ENCODE measurements at places on chromosomes 4 and X.

- no peak for DNase-seq
Measured at GRCh38 chr4:168907119-168907698, 102.8 kb downstream of the CBR4 start.

DNA sequence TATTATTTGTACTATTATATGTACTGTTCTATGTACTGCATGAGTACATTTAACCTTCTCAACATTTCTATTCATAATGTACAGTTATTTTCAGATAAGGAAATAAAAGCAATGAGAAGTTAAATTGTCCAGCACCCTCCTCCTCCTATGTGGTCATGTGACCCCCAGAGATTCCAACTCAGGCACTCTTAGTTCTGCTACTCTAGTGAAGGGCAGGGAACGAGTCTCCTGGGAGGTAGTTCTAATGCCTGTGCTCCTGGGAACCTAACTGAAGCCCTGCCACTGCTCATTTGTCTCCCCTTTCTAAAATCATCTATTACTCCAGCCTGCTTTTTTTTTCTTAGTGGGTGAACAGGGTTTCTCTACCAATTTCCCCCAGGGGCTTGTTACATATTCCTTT lies 105.9 kb upstream of the GPRIN3 start:
- DNase-seq, result no peak

DNA sequence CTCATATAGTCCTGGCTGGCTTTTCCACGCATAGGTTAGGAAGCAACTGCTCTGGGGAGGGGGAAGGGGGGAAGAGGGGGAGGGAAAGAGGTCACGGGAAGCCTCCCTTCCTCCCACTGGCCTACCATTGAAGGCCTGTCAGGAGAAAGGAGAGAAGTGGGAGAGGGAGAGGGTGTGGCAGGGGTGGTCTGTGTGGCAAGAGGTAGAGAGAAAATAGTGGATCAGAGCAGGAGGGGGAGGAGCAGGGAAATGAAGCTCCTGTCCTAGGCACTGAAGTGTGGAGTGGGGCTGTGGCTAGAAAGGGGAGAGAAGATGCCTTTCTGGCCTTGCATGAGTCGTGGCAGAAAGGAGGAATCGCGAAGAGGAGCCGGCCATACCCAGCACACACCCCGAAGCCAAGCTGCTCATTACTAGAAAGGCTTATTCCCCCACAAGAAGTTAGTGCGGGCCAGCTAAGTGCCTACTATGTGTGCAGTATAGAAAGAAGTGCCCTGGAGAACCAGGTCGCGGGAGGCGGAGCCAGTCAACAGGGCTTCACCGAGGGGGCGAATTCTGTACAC lies 1.1 kb upstream of the TMEM164 start:
- no peak for DNase-seq

DNA sequence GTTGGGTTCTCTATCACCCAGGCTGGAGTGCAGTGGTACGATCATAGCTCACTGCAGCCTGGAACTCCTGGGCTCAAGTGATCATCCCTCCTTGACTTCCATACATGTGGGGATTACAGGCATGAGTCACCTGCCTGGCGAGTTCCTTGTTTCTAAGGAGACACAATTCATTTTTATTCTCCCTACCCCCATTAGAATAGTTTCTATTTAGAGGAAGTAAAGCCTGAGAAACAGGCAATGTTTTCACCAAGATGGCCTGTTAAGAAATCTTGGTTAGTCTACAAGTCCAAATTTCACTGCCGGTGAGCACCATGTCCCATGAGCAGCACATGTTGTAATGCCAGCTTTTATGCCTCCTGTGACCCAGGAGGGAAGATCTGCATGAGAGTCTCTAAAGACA lies 5.7 kb downstream of the CYBB start:
- no peak for DNase-seq

DNA sequence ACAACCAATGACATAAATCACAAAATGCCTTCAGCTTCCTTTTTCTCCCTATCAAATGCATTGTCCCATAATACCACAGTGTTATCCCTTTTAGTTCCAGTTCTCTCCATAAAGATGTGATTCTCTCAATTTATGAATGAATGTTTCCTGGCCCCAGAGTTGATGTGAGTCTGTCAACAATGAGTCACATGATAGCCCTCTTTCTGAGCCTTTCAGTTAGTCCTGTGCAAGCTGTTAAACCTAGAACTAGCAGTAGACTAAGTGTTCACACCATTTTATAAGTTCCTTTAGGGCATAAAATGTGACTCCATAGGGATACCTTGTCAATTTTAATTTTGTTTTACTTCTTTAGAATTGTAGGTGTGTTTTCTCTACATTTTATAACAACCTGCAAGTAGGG lies 129.5 kb downstream of the PABPC4L start:
- DNase-seq, result no peak

- no peak for DNase-seq
Measured at GRCh38 chr4:25929298-25929686, 15.3 kb downstream of the SMIM20 start.

GRCh38 chrX:40326186-40326965 lies 228.6 kb upstream of the BCOR start:
- DNase-seq, result no peak

DNA sequence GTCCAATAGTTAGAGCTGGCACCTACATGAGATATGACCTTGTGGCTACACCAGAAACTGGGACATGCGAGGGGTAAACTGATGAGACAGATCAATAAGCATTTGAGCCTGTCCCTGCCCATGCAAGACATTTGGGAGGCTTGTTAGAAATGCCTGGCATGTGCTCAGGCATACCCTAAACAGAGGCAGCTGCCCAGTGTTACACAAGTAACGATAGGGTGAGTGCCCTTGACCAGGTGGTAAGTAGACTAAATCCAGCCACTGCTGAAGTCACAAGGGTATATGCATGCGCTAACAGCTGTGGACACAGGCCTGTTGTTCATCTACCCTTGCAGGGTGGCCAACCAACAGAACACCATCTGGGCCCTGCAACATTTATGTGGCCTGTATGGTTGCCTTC lies 56.1 kb upstream of the CCDC149 start:
- no peak for DNase-seq

- peak; percentile 36 for DNase-seq
Measured at GRCh38 chr4:150722908-150723362, 141.0 kb downstream of the MAB21L2 start.

DNA sequence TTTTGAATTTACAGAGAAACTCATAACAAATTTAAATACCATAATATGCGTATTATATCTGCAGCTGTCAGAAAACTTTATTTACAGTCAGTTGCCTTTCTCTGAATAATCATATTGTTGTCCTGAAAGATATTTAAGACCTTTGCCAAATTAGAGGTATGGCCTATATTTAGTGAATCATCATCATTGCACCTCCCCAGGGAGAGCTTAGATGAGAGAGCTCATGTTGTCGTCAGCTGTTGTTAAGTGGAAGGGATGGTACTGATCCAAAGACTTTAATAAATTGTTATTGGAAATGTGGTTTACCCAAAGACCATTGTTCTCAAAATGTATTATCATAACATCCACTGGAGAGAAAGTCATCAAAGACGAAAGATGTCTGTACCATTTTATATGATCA lies 128.6 kb downstream of the HTR2C start:
- DNase-seq, result no peak

DNA sequence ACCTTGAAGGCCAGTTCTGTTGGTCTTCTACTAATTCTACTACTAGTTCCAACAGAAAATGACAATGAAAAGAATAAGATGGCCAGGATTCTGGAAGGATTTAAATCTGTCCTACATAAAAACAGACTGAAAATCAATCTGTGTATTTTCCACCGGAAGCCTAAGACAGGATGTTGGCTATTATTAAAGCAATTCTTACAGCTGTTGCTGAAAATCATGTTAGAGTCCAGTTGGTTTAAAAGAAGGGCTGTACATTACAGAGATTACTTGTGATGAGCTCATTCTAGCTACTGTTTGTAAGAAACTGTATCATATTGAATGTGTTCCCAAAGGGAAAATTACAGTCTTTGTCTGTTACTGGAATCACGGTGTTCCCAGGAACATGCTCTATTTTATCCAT lies 54.8 kb upstream of the MAGEB16 start:
- DNase-seq, result no peak

DNA sequence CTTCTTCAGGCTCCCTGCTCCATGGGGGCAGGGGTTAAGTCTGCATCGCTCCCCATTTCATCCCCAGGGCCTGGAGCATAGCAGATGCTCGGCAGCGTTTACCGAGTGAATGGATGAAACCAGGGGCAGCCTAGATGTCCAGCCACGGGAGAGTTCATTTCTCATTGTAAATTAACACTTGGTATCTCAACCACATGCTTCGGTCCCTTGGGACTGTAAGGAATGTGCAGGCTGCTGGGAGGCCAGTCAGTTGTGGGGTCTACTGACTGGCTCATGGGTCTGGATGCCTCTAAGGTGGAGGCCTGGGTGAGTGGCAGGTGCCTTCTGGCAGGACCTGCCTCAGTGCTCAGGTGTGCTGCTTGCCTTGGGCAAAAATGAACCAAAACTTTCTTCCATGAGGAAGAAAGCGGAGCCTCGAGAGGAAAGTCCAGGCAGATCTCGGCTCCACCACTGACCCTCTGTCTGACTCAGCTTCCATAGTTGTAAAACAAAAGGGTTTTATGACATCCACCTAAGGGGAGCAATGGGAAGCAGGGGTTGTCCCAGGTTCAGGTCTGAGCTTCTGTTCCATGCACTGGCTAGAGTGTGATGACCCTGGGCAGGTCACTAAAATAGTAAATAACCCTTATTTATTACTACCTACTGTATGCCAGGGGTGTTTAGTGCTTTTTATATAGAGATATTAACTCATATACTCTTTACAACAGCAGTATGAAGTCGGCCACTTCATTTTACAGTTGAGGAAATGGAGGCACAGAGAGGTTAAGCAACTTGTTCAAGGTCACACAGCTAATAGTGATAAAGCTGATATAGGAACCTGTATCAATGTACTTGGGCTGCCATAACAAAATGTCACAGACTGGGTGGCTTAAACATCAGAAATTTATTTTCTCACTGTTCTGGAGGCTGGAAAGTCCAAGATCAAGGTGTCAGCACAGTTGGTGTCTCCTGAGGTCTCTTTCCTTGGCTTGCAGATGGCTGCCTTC lies 144.3 kb upstream of the STX18 start:
- no peak for DNase-seq

GRCh38 chr4:23390246-23390645 lies 499.6 kb downstream of the PPARGC1A start:
- DNase-seq, result no peak

DNA sequence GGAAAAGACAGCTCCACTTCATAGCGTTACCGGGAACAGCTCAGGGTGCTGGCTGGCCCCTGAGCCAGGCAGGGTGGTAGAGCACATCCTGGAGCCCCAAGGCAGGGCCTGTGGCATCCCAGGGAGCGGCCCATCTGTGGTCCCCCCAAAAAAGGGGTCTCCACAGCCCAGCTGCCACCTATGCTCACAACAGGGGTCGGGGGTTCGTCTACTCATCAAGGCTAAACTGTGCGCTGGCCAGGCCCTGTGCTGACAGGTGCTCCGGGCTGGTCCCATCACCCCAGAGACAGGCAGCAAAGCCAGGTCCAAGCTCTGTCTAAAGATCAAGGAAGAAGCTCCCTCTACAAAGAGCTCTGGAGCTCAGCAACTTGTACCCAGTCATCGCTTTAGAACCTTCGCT lies 77.9 kb downstream of the DCTD start:
- DNase-seq, result no peak

DNA sequence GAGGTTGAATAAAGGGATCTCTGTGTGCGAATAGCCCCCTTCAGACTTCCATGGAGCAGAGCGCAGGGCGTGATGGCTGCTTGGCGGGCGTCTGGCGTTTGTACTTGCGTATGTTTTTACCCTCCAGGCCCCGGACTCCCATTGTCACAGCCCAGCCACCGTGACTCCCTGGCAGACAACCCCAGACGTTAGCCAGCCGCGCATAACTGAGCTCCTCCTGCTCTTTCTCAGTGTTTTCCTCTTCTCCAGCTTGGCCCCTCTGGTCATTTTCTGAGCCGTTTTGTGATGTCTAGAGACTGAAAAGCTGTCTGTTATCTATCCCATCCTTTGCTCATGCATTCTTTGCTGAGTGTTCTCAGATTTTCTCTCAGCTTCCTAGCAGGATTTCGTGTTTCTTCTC lies 54.3 kb downstream of the IGFBP7 start:
- no peak for DNase-seq

GRCh38 chrX:57528670-57529255 lies 63.0 kb upstream of the ZXDB start:
- DNase-seq, result no peak

GRCh38 chr4:101689220-101689619 lies 101.3 kb upstream of the BANK1 start:
- DNase-seq, result no peak

DNA sequence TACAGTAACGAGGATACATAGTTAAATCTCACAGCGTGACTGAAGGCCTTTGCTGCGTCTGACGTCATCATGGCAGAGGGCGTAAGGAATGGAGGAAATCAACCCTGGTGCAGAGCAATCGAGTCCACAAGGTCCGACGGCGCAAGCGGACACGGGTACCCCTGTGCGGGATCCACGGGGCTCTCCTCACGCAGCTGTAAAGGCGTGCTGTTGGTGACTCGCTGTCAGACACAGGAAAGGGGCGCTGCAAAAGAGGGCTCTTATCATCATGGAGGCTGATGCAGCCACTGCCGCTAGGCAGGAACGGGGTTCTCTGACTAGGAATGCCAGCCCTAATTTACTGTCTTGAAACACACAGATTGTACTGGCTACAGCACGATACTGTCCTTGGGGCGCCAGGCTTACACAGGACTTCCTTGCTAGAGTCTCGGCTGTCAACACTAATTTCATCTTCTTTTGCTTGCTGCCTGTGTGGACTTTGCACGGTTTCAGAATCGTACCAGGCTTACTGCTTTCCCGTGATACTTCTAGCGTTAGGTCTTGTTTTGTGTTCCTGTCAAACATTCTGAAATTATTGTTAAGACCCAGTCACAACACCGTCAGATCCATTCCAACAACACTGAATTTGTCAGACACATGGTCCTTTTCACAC lies 13.6 kb downstream of the RNF212 start:
- no peak for DNase-seq

DNA sequence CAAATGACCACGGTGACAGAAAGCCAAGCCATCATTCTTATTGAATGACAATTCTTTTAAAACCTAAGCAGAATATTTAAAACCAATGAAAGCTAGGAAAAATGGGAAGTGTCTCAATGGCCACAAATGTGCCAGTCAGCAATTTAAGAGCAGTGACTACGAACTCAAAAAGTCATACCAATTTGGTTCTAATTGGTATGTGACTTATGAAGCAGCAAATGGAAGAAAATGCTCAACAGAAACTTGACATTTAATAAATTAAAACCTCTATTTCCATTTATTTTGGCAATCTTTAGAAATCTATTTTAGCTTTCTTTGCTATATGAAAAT lies 25.7 kb upstream of the BCLAF3 start:
- DNase-seq, result no peak

DNA sequence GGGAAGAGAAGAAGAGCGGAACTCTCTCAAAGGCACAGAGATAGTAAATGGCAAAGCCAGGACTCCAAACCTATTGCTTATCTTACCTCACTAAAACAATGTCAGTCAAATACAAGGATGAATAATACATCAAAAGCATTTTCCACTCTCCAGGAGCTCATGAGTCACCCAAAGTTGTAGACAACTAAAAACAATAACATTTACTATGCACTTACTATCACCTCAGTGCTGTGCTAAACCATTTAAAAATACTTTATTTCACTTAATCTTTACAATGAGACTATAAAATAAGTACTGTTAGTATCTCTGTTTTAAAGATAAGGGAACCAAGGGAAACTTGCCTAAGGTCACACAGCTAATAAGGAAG lies 163.2 kb upstream of the SPANXC start:
- peak; percentile 35 for DNase-seq

- peak; percentile 26 for DNase-seq
Measured at GRCh38 chrX:81121513-81122363, 80.0 kb downstream of the HMGN5 start.

- no peak for DNase-seq
Measured at GRCh38 chr4:700587-701264, 4.9 kb upstream of the PCGF3 start.
